ENCODE measurements at places on chromosomes 4 and X.

GRCh38 chr4:157564771-157565170 lies 344.2 kb downstream of the GRIA2 start:
- ATAC-seq, result no peak

- no peak for ATAC-seq
These were observed 46.7 kb downstream of the JADE1 start for GRCh38 chr4:128856246-128856645.

- no peak for ATAC-seq
These were observed 82.7 kb downstream of the MXRA5 start for GRCh38 chrX:3263681-3264126.

GRCh38 chr4:164904941-164905340 lies 28.0 kb downstream of the APELA start:
- no peak for ATAC-seq

- ATAC-seq, result no peak
These were observed 73.6 kb downstream of the GABRB1 start for GRCh38 chr4:47104986-47105385.

Measured in stimulated activated memory B cell treated with anti-CD40 and anti-IgM and Interleukin-4, amounts not matched to agents 10 μg/mL and 1 μg/mL and 100 μg/mL, for 72 hours (primary cell).